Putamen (tissue), 1 donor: ENCODE measurements at places on chromosomes 2 and 18.

DNA sequence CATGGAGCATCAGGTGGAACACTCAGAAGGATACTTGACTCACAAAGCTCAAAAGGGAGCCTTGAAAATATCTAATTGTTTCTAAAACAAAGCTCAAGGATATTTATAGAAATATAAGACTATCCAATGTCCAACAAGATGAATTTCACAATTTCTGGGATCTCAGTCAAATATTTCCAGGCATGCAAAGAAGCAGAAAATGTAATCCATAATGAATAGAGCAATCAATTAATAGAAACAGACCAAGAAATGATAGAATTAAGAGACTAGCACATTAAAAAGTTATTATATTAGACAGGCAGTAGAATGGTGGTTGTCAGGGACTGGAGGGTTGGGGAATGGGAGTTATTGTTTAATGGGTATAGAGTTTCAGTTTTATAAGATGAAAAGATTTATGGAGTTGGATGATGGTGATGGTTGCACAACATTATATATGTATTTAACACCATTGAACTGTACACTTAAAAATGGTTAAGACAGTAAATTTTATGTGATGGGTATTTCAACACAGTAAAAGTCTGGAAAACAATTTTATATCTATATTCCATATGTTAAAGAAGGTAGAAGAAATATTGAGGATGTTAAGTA lies 189.9 kb upstream of the PIEZO2 start:
- DNase-seq: no peak

- DNase-seq: no peak
Observed at GRCh38 chr2:190173392-190173791, 110.9 kb upstream of the MSTN start.

- no peak for DNase-seq
Observed at GRCh38 chr2:127398239-127398590, 10.4 kb upstream of the MAP3K2 start.

DNA sequence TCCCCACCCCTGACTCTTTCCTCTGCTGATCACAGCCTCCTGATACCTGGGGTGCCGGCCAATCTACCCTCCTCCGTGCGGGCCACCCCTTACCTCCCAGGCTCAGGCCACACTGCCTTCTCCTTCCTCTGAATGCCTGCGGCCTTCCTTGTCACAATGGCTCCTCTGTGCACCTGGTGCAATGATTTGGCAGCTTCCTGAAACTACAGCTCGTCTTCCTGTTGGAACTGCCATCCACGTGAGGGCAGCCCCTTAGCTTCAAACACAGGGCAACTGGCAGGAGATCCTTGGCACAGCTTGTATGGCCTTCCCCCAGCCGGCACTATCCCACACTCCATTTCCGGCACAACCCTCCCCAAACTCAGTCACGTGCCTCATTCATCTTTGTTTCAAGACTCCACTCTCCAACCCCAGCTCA lies 69.0 kb downstream of the STPG4 start:
- DNase-seq: no peak

GRCh38 chr2:151882786-151883445 lies 54.7 kb upstream of the ARL5A start:
- no peak for DNase-seq

- DNase-seq: no peak
Observed at GRCh38 chr2:19845323-19845920, 56.4 kb downstream of the TTC32 start.

GRCh38 chr2:230650585-230651137 lies 62.0 kb upstream of the CAB39 start:
- DNase-seq: no peak

DNA sequence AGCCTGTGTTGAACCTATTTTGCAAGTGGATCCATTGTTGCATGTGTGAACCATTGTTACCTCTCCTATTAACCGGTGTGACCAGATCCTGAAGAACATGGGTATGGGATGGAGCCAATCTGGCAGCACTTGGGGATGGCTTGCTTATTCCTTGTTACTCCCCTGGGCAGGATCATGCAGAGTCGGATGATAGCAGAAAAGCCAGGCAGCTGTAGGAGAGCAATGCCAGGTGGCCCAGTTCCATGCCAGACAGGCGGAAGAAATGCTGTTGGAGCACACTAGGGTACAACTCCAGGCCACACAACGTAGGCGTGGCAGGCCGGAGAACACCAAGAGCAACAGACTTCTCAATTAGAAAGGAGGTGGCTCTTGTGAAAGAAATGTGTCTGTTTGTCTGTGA lies 16.3 kb upstream of the MYO1B start:
- no peak for DNase-seq

- DNase-seq: no peak
Observed at GRCh38 chr18:58495634-58496033, 133.3 kb downstream of the ALPK2 start.

DNA sequence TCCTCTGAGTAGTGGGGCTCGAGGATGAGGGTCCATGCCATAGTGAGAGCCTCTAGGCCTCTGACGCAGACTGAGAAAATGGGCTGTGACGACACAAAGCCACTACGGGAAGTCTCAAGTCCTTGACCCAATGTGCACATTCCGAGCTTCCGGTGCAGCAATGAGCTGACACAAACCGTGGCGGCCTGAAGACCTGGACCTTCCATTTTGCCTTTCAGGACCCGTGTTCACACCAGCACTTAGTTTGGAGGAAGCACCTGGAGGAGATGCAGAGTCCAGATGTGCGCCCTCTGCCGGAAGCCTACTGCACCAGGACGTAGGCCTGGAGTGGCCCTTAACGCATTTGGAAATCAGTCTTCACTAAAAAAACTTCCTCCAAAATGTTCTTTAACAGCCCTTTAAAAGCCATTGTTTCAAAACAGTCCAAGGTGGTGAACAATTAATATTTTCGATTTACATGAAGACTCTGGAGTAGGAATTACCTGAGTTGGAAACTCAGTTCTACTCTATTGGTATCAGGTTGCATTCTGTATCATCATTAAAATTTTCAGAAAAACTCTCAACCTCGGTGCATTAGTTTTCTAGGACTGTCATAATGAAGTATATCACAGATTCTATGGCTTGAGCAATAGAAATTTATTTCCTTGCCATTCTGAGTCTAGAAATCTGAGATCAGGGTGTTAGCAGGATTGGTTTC lies 33.9 kb downstream of the BMP10 start:
- no peak for DNase-seq

DNA sequence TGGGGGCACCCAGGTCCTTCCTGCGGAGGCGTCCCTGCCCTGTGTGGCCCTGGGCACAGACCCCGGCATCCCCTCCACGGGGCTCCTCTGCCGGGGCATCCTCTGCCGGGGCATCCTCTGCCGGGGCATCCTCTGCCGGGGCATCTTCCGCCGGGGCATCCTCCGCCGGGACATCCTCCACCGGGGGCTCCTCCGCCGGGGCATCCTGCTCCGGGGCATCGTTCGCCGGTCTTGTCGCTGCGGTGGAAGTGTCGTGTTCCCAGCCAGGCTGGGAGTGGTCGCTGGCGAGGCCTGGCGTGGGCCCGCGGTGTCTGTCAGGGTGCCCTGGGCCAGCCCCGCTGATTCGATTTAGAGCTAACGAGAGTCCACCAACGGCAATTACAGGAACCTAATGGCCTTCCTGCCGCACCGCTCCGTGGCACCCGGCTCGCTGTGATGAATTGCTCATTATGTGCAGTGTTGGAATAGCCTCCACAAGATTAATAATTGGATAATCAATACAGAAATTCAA lies 115.1 kb downstream of the NFATC1 start:
- DNase-seq: no peak
